PC-3 (cell line): ENCODE measurements at places on chromosomes 5 and 9. TPM values are rescaled to one million over a fixed set of nuclear protein-coding genes. Genes with fewer than 3 reads are reported as not detected.

TOMM5 gene
- total RNA-seq = 220 and 252 TPM in 2 replicates

GABRA1 gene
- total RNA-seq = not detected in 2 replicates

SPATA31C1 gene
- total RNA-seq = not detected in 2 replicates

SNCB gene
- 2.1 and 8.6 TPM in 2 replicates for total RNA-seq

PMPCA gene
- total RNA-seq = 44.3 and 54.9 TPM in 2 replicates

TMEM174 gene
- total RNA-seq = not detected in 2 replicates

SNX24 gene
- total RNA-seq = 7.4 and 10.3 TPM in 2 replicates

SECISBP2 gene
- 14.4 and 15.7 TPM in 2 replicates for total RNA-seq

CDO1 gene
- not detected in 2 replicates for total RNA-seq

NAIP gene
- total RNA-seq = 0.81 and 1.8 TPM in 2 replicates

WHRN gene
- 10.5 and 15.3 TPM in 2 replicates for total RNA-seq

MARCOL gene
- total RNA-seq = not detected in 2 replicates

NTRK2 gene
- total RNA-seq = not detected in 2 replicates

GTF3C4 gene
- 9.8 and 11.9 TPM in 2 replicates for total RNA-seq

NMRK1 gene
- total RNA-seq = 7.0 and 9.7 TPM in 2 replicates

SH3GLB2 gene
- 44.1 and 60.4 TPM in 2 replicates for total RNA-seq

PCDHA7 gene
- total RNA-seq = 0.26 and 0.52 TPM in 2 replicates

GPR151 gene
- total RNA-seq = not detected in 2 replicates

FOXD4 gene
- total RNA-seq = 0.80 and 0.98 TPM in 2 replicates

CKMT2 gene
- not detected in 2 replicates for total RNA-seq

VDAC1 gene
- 193 and 220 TPM in 2 replicates for total RNA-seq
